CD8-positive, alpha-beta memory T cell (primary cell): ENCODE measurements at places on chromosomes 16 and 17. TPM values are rescaled to one million over a fixed set of nuclear protein-coding genes. Genes with fewer than 3 reads are reported as not detected.

RPUSD1 gene
- total RNA-seq = 44.5 TPM

DNAH9 gene
- not detected for total RNA-seq

RAB11FIP4 gene
- 17.4 TPM for total RNA-seq

SLC22A31 gene
- not detected for total RNA-seq

PNMT gene
- total RNA-seq = not detected

MAP2K6 gene
- total RNA-seq = 1.9 TPM

SLFN11 gene
- total RNA-seq = 39.5 TPM

ATP2C2 gene
- total RNA-seq = not detected

GP1BA gene
- total RNA-seq = not detected

KRT28 gene
- total RNA-seq = not detected

ABCC12 gene
- not detected for total RNA-seq

CARD14 gene
- total RNA-seq = not detected

CSH1 gene
- not detected for total RNA-seq

COA3 gene
- 60.8 TPM for total RNA-seq
